ENCODE measurements at places on chromosomes 13 and 19.

DNA sequence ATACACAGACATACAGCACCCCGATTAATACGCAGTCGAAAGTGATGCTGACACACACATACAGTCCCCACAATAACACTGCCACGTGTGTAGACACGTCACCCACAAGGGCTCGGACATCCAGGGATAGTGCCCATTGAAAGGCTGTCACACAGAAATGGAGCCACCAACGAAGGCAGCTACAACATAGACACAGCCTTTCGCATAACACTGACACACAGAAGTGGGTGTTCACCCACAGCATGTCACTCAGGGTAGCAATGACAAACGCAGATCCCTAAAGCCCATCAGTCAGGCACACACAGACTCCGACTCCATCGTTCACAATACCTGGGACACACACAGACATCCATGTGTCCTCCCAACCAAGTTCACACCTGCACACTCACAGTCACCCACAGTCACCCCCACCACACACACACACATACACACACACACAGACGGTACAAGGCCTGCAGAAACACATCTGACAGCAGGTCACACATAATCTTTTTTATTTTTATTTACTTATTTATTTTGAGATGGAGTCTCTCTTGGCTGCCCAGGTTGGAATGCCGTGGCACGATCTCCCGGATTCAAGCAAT, 10.4 kb upstream of the NANOS3 start:
- no peak for DNase-seq

- DNase-seq = no peak
Observed at GRCh38 chr13:49874430-49874829, 61.7 kb downstream of the SPRYD7 start.

- DNase-seq = no peak
Observed at GRCh38 chr13:28716511-28716910, 2.3 kb downstream of the SLC46A3 start.

- DNase-seq = no peak
Observed at GRCh38 chr13:75021151-75021550, 460.8 kb downstream of the TBC1D4 start.

GRCh38 chr19:56116606-56117005, 4.5 kb downstream of the ZNF787 start:
- DNase-seq = no peak

- DNase-seq = no peak
Observed at GRCh38 chr19:51027126-51027806, 850 bp upstream of the KLK11 start.

DNA sequence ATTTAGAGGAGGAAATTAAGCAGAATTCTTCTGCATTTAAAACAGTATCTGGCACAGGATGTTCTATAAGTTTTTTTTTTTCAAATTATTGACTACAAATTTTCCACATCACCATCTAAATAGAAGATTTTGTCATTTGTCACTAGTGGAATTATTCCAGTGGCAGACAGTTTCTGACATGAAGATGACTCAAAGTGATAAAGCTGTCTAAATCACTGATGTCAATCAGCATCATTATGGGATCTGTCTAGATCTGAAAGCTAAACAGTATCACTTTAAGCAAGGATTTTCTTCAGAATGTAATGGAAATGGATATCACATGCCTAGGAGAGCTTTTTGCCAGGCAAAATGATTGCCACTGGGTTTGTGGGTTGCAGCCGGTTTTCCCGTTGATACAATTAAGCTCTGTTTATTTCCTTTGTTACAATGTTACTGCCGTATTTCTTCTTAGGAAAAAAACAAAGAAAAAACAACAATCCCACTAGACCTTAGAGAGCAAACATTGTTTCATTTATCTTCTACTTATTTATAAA, 1657.0 kb upstream of the PRR20A start:
- DNase-seq = no peak

GRCh38 chr13:33519561-33520467, 234.3 kb upstream of the STARD13 start:
- DNase-seq = no peak

DNA sequence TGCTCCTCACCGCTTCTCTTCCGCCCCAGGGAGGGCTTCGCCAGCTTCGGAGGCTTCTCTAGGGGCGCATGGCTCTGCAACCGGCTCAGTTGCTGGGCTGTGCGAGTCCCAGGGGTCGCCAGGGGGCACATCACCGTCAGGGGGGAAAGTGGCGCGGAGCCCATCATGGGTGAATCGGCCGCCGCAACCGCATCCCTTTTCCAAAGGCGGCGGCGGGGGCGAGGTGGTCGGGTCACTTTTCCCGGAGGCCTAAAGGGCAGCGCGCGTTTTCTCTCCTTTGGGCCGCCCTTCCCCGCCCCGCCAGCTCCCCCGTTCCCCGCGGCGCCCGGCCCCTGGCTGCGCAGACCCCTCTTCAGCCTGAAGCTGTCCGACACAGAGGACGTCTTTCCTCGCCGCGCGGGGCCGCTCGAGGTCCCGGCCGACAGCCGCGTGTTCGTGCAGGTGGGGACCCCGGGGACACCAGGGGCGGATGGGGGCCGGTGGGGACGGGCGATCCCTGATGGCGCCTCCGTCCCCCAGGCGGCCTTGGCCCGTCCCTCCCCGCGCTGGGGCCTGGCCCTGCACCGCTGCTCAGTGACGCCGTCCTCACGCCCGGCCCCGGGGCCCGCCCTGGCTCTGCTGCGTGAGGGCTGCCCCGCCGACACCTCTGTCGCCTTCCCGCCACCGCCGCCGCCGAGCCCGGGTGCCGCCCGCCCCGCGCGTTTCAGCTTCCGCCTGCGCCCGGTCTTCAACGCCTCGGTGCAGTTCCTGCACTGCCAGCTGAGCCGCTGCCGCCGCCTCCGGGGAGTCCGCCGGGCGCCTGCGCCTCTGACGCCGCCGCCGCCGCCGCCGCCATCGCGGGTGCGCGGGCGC, 1.7 kb downstream of the TGFBR3L start:
- no peak for DNase-seq
